AG04450 (cell line): ENCODE measurements at places on chromosomes 7 and 10.

DNA sequence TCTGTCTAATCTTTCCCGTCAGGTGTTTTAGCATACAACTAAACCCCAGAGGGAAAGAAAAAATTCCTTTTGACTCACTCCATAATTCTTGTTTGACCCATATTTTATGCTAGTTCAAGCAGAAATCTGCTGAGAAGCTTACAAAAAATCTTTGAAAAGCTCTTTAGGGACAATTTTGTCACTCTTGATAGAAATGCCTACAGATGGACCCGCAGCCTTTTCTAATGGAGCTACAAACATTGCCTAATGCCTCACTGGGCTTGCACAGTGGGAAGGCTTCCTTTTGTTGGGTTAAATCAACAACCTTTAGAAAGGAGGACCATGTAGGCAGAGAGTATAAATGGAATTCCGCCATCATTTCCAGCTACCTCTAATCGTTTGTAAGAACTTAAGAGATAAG lies 344.5 kb downstream of the PCLO start:
- DNase-seq = no peak

DNA sequence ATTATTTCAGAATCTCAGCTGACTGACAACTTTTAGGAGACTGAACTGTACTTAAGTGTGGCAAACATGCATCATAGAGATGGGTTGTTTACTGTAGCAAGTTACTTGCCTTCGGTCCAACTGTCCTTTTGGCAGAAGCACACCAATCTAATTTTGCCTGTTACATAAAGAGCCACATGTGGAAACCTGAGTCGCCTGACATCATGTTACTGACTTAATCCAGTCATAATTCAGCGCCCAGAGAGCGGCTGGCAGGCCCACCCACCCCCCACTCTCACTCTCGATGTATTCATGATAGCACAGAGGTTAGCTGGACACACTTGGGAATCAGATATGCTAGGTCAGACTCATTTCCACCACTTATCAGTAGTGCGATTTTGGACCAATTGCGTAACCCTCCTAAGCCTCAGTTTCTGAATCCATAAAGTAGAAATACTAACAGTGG lies 57.3 kb upstream of the CAPZA2 start:
- DNase-seq = peak; percentile 26

- DNase-seq = no peak
Observed at GRCh38 chr10:5589011-5589660, 64.4 kb downstream of the CALML3 start.

- DNase-seq = no peak
Observed at GRCh38 chr10:86066696-86067095, 299.9 kb downstream of the GRID1 start.

DNA sequence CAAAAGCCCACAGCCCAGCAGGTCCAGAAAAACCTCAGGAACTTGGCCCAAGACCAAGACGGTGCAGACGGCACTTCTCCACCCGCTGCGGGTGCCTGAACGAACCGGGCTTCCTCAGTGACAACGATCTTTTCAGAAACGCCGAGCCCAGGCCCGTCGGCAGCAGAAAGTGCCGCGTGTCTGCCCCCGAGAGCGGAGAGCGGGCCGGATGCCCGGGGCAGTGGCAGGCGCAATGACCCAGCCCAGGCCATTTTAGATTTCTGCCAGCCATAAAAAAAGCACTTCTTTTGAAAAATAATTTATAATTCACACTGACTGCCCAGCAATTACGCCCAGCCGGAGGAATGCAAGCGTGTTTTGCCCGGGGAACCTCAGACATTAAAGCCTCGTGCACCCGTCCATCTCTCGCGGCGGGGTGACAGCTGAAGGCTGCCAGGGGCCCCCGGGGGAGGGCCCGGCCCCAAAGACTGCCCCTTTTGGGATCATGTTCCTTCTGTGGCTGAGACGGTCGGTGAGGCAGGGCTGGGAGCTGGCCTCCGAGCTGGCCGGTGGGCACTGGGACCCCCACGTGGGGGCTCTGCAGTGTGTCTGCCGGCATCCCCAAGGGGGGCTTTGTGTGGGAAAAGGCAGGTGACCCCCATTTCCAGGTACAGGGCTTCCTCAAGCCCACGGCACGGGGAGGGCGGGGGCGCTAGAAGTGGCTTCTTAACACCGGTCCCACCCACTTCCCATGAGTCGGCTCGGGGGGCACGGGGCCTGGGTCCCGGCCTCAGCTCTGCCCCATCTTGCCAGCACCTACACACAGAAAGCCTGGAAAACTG lies 71.3 kb upstream of the PDGFA start:
- no peak for DNase-seq

GRCh38 chr10:11880151-11881029 lies 57.2 kb downstream of the PROSER2 start:
- no peak for DNase-seq

DNA sequence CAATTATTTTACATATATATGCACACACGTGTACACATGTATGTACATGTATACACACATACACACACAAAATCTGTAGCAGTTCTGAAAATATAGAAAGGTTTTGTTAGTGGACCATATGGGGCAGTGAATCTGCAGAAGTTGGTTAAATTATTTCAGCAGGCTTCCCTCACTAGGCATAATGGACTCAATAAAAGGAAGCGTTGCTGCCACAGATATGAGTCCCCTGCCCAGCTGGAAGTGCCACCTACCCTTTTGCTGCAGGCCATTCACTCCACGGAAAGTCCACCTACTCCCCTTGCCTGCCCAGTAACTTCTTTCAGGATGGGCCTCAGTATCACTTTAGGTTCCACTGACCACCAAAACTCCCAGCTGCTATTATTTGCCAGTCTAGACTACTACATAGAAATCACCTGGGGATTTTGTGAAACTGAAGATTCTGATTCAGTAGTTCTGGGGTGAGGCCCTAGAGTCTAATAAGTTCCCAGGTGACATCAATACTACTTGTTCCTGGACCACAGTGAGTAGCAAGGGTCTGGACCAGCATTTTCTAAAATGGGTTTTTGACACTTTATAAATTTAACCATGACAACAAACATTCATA lies 29.3 kb upstream of the CROT start:
- no peak for DNase-seq

- no peak for DNase-seq
Observed at GRCh38 chr10:18666810-18667209, 7.6 kb downstream of the ARL5B start.

GRCh38 chr10:132098539-132099388 lies 33.0 kb downstream of the JAKMIP3 start:
- DNase-seq = no peak

GRCh38 chr7:42103456-42103855 lies 133.6 kb downstream of the GLI3 start:
- DNase-seq = no peak
